ENCODE measurements at places on chromosomes 1 and 21.

DNA sequence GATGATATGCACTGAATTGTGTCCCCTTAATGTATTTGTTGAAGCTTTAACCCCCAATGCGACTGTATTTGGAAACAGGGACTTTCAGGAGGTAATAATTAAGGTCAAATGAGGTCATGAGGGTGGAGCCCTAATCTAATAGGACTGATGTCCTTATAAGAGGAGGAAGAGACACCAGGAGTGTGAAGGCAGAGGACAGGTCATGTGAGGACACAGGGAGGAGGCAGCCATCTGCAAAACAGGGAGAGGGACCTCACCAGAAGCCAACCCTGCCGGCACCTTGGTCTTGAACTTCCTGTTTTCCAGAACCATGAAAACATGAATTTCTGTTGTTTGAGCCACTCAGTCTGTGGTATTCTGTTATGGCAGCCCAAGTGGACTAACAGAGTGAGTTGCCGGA lies 15.3 kb downstream of the SYF2 start:
- DNase-seq, result no peak

GRCh38 chr1:65527707-65528503 lies 107.4 kb downstream of the LEPR start:
- no peak for DNase-seq

GRCh38 chr1:51968632-51969031 lies 21.9 kb downstream of the RAB3B start:
- no peak for DNase-seq

DNA sequence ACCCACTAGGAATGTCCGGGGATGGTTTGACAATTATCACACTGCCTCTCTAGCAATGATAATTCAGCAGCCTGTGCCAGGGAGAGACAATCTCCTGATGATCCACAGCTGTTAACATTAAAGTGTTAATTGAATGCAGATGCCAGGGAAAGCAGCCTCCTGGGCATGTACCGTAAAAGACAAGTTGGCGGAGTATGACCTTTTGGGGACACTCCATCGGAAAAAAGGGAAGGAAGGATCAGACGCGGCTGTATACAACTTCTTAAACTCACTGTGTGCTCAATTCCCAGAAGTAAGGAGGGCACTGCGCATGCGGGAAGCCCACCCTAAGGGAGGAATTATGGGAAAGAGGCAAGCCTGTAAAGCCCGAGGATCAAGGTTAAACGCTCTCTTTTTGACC lies 62.6 kb downstream of the MAP3K7CL start:
- no peak for DNase-seq

GRCh38 chr1:221873673-221874072 lies 131.8 kb upstream of the DUSP10 start:
- no peak for DNase-seq

DNA sequence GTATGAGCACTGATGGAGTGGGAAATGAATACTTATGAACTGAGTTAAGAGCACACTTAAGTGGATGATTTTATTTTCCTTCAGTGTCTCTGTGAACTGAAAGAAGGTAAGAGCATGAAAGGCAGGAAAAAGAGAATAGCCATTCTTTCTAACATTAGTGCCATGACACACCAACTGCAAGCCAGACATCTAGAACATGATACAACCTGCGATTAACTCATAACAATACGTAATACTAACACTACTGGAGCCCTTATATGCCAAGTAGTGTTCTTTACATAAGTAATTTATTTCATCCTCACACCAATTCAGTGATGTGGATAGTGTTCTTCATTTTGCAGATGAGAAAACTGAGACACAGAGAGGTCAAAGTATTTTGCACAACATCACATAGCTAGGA lies 56.7 kb downstream of the PRRX1 start:
- DNase-seq, result no peak

- no peak for DNase-seq
Observed at GRCh38 chr1:69305621-69306020, 262.1 kb upstream of the LRRC7 start.

GRCh38 chr1:220594356-220594755 lies 66.4 kb downstream of the MARK1 start:
- DNase-seq, result no peak

- DNase-seq, result no peak
Observed at GRCh38 chr1:204434116-204434755, 22.6 kb upstream of the PPP1R15B start.

- DNase-seq, result no peak
Observed at GRCh38 chr21:33059380-33059841, 10.5 kb upstream of the OLIG1 start.

GRCh38 chr1:15756143-15757015 lies 2.2 kb upstream of the FBLIM1 start:
- no peak for DNase-seq

DNA sequence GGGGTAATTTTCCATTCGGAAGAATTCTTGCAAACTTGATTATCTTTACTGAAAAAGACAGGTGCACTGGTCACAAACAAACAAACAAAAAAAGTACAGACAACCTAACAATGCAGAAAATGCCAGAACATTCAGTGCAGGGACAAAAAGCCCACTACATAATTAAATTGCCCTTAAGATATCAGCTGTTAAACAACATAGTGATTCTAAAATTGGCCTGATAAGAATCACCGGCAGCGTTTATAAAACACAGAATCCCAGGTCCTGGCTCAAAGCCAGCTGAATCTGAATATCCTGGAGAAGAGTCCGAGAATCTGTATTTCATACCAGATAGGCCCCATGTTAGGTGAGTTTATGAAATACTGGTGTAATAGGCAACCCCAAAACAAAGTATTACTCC lies 6.1 kb downstream of the PLPP3 start:
- DNase-seq, result no peak

DNA sequence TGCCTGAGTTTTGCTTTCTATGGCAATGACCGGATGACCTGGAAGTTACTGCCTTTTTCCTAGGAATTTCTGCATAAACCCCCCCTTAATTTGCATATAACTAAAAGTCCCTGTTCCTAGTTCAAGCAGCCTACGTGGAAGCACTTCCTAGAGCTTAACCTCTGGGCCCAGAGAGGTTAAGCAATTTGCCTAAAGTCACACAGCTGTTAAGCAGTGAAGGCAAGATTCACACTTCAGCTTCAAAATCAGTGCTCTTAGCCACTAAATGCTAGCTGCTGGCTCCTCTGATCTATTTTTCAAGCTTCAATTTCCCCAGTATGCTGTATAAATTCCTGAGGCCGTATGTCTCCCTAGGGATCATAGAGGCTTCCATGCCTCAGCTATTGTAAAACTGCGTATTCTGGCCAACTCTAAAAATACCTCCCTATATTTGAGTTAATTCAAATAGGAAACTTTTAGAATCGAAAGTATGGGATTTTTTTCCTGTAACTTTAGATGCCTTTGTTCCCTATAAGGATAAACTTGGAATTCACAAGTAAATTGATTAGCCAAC lies 53.1 kb upstream of the CD5L start:
- no peak for DNase-seq
